Central memory CD4-positive, alpha-beta T cell (primary cell): ENCODE measurements at places on chromosomes 6 and 20.

- DNase-seq: no peak
Measured at GRCh38 chr6:100553243-100553642, 88.5 kb upstream of the SIM1 start.

DNA sequence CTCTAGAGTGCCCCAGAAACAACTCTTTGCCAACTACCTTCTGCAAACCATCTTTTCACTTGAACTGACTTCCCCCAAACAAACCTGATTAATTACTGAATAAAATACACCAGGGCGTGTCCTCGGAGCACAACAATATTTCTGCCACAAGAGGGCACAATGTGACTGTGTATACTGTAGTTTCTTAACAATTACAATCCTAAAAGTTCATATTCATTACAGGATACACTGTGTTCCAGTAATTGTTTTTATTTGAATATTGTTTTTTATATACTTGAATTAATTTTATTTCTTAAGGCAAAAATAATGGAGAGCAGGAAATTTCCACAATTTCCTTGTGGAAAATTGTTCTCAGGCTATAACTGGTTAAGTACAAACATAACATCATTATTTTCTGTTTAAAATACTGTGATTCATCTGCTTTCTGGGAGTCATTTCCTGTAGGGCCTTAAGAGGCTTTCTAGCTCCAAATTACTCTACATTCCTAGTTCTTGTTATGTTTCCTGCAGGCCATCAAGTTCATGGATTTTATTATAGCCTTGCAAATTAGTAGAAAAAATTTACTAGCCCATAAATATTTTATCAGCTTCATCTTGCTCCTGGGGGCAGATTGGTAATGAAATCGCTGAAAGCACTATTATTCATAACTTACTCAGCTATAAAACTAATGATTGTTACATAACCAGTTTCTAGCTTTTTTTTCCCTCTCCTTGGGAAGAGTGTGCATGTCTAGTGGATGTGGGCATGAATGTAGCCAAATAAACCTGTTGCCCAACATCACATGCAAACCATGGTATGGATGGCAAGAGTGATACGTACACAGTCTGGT is 51.9 kb upstream of the SLC22A16 start:
- DNase-seq: peak; percentile 50

DNA sequence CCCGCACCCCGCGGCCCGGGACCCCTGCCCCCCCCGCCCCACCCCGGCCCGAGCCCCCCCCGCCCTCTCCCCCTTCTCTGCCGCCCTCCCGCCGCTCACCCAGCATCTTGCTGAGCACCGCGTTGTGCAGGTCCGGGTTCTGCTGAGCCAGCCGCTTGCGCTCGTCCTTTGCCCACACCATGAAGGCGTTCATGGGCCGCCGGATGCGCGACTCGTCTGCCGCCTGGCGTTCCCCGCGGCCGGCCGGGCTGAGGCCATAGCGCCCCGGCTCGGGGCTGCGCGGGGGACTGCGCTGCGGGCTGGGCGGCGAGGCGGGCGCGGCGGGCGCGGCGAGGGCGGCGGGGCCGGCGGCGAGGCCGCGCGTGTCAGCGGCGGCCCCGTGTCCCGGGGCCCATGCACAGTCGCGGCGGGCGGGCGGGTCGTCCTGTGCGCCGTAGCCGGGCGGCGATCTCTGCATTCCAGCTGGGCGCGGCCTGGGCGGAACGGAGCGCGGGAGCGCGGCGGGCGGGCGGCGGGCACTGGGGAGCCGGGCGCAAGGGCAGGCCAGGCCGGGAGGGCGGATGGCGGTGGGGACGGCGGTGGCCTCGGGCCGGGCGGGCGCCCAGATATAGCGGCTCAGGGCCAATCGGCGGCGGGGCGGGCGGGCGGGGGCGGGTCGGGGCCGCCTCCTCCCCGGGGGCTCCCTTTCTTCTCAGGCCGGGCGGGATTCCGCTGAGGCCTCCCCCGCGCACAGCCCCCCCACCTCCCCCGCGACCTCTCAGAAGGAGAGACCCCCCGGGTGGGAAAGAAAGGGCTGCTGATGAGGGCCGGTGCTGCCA is at the start of gene SOX18:
TSS of gene SOX18 (minus strand) at position 580 of the 818 bp plus-strand sequence. CDS start at position 457, 123 bp downstream.
- DNase-seq: no peak

DNA sequence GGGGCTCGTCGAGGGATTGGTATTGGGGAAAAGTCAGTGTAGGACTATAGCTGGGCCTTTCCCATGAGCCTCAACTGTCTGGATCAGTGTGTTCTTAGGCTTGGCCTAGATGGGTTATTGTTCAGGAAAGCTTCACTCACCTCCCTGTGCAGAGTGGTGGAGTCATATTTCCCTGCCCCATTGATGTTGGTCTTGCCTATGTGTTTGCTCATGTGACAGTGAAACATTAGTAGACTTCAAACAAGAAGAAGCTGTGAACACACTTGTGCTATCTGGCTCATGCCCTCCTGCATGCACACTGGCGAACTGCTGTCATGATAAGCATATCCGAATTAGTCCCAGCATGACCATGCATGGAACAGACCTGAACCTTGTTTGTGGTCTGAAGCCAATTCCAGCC is 171.1 kb downstream of the DHX35 start:
- no peak for DNase-seq

DNA sequence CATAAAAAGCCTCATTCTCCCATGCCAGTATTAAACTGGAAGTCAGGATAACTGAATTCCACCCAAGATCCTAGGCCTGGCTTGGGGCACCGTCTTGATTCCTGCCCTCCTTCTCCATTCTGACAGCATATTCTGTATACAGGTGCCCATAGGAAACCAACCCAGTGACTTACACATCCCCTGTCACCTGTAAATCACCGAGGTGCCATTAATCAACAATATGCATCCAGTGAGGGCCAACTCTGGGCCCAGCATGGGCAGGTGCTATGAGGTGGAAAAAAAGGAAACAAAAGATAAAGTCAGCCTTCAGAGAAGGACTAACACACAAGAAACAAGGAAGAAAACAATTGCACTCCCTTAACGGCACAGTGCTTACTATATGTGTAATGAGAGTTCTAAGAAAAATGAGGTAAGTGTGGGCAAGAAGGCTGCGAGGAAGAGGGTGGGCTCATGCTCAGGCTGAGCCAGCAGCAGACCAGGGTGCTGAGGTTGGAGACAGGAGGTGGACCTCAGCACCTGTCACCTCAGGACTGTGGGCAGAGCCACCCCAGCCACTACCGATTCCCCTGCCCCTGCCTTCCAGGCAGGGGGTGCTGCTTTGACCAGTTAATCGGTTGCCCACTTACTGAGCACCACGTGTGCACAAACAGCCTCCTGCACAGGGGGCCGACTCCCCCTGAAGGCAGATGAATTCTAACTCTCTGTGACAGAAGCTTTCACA is 105.9 kb downstream of the TRERF1 start:
- no peak for DNase-seq

DNA sequence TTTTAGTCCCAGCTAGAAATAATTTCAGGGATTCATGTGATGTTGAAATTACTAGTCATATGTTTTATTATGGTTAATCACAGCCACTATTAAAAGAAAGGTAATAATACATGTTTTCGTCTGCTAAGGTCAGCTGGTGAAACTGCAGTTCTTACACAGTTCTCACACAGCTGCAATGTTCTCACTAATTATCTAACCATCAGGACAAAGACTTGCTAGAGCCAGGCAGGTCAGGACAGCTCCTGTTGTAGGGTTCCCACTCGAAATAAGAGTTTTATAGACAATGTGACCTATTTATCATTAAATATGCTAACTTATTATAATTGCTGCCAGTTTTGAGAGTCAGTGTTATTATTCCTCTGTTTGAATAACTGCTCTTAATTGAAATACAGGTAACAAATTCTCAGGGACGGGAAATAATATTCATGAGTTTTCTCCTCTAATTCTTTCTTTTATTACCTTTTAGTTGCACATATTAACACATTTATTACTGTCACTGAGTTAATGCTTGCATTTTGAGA is 97.9 kb downstream of the GJA1 start:
- DNase-seq: no peak

DNA sequence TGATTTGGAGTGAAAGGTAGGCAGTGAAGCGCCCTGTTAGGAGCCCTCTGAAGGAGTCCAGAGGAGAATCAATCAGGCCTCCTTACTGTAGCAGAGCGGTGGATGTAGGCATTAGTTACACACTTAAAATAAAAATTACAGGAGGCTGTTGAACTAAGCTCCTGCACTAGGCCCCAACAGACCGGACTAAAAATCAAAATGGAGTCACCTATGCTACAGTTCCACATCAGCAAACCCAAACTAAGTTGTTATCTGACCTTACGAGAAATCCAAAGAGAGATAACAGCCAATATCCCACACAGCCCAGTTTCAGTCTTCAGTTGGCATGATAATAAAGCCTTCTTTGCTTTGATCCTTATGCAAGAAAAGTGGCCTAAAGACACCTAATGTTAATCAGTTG is 26.8 kb downstream of the SGK1 start:
- no peak for DNase-seq

DNA sequence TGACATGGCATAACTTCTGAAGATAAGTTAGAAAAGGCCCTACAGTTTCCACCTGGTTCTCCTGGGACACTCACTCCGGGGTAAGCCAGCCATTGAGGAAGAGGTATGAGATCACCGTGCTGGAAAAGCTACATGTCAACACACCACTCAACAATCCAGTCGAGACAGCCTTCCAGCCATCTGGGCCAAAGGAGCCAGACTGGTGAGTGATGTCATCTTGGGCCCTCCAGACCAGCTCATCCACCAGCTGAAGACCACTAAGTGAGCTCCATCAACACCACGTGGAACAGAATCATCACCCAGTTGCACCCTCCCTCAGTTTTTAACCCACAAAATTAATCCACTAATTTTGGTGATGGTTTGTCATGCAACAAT is 32.3 kb upstream of the RSPO4 start:
- no peak for DNase-seq

DNA sequence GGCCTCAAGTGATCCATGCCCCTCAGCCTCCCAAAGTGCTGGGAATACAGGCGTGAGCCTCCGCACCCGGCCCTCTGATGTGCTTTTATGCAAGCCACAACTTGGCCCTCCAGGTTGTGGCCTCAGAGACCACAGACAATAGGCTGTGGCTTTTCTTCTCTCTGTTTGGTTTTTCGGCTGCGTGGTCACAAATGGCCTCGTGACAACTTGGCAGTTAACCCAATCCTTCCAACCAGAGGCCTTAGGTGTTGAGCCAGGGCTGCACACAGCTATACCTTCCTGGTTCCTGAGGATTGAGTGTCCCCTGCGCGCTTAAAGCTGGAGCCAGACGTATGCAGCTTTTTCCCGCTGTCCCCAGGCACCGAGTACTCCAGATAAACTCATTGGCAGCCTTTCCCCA is 6.3 kb upstream of the TGM3 start:
- no peak for DNase-seq

DNA sequence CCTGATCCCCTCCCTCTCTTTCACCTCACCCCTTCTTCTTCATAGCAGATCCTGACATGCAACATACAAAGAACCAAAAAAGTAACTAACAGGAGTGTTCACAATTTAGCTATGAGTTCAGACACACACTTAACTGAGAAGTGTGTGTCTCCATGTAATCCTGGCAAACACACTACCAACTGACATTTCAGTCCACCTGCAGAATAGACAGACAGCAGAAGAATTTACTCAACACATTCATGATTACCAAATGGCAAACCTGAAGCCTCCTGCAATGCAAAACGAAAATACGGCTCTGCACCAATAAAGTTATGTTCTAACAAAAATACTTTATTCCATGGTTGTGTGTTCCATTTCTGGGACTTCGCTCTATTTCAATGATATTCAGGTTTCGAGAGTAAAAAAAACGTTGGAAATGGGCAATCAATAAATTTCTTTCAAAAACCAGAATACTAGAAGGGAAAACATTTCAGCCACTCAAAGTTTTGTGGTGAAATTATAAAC is 2.6 kb downstream of the BACH2 start:
- DNase-seq: no peak

DNA sequence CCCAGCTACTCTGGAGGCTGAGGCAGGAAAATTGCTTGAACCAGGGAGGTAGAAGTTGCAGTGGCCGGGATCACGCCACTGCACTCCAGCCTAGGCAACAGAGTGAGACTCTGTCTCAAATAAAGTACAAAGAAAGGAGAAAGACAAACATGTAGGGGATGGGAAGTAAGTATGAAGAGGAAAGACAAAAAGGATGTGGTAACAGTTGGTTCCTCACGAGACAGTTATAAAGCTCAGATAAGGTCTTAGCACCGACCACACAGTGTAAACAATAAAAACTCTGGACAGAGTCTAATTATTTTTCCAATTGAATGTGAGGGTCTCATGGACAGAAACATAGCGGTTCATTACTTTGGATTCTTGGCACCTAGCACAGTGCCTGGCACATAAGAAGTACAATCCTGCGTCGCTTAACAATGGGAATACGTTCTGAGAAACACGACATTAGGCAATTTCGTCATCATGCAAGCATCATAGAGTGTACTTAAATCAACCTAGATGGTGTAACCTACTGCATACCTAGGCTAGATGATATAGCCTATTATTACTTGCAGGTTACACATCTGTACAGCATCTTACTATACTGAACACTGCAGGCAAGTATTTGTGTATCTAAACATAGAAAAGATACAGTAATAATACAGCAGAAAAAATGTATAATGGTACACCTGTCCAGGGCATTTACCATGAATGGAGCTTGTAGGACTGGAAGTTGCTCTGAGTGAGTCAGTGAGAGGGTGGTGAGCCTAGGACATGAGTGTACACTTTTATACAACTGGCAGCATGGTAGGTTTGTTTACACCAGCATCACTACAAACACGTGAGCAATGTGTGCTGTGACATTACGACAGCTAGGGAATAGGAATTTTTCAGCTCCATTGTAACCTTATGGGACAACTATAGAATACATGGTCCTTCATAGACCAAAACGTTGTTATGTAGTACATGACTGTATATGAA is 38.2 kb downstream of the MBOAT1 start:
- DNase-seq: no peak

GRCh38 chr6:43455531-43456428 is at the start of gene DLK2:
Gene DLK2 (minus strand): TSS chr6:43455548. CDS start chr6:43454825, 723 bp downstream.
- peak; percentile 36 for DNase-seq

DNA sequence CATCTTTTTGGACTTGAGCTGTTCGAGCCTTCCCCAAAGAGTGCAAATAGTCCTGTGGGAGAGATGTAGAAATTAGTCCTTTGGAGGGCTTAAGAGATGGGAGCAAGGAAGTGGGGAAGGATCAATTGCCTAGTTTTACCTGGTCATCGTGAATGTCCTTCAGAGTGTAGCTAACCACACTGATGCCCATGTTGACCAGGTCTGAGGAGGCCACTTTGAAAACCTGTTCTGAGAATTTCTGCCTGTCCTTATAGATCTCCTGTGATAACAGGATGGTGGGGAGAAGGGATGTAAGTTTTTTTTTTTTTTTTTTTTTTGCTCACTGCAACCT is 2.0 kb downstream of the FLOT1 start:
- DNase-seq: no peak

DNA sequence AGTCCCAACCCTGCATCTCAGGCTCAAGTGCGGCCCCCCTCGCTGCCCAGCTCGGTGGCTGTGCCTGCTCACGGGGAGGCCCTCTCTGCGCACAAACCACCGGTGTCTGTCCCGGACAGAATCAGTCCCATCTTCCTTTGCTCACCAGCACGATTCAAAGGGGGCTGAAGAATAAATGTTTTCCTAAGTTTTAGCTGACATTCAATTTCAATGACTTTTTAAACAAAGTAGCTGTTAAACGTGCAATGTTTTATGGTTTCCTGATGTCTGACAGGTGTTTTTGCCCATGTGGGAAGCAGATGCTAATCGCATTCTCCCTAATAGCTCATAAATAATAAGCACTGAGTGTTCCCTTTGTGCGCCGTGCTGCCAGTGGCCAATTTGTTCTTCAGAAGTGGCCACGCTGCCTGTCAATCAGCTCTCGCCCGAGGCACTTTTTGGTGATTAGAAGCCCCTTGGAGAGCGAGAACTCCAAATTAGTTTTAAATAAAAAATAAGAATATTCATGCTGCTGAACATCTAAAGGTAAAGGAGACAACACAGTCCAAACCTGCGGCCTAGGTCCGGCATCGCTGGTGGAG is 26.3 kb downstream of the BHLHE23 start:
- DNase-seq: no peak
